ENCODE measurements at places on chromosomes 7 and 10.
A peak's percentile ranks its signal among the peaks of the same experiment; 100 is the strongest.

GRCh38 chr7:104231054-104232046, 23.5 kb upstream of the ORC5 start:
- DNase-seq, result peak; percentile 23

DNA sequence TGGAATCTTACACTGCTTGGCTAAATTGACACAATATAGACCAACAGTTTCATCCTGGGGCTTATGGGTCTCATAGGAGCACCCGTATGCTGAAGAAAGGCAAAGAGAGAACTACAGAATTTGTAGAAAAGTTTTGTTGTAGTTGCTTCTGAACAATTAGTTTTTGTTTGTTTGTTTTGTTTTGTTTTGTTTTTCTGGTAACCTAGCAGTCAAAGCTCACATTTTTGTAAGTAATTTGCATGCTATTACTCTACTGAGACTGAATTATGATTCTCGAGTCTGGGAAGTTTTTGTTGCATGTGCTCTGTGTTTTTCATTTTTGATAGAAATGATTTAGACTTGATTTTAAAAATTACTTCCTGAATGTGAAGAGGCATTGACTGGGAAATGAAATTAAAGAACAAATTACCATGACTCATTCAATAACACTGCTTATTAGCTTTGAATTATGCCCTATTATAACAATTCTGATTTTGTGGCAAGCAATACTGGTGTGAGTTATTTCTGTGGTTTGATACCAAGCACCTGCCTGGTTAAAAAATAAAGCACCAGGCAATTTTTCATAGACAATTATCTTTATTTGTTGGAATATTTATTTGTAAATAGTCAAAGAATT, 438 bp downstream of the LSMEM1 start:
- DNase-seq, result no peak

DNA sequence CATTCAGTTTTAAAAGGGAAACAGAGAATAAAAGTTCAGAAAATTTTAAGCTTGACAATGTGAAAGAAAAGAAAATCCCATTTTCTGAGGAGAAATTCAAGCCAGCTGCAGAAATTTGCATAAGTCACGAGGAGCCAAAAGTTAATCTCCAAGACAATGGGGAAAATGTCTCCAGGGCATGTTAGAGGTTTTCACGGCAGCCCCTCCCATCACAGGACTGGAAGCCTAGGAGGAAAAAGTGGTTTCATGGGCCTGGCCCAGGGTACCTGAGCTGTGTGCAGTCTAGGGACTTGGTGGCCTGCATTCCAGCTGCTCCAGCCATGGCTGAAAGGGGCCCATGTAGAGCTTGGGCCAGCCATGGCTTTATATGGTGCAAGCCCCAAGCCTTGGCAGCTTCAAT, 59.6 kb upstream of the NXPH1 start:
- no peak for DNase-seq

- DNase-seq, result no peak
Measured at GRCh38 chr7:29434380-29434768, 129.3 kb upstream of the PRR15 start.

DNA sequence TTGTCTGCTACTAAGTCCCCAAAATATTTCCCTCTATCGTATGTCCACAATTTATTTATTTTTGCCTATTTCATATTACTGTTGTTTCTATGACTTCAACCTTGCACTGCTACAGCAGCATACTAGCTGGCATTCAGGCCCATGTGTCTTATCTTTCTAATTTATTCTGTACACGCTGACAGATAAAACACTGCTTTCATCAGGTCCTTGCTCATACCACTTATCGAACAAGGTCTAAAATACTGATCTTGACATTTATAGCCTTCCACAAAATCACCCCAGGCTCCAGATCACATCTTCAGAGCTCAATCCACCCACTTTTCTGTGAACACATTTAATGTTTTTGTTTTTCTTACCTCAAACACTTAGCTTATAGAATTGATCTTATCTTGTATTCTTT, 374.6 kb downstream of the THSD7A start:
- DNase-seq, result no peak

- DNase-seq, result no peak
Measured at GRCh38 chr10:110056822-110057221, 49.0 kb downstream of the ADD3 start.

- DNase-seq, result no peak
Measured at GRCh38 chr10:63766745-63767137, 245.5 kb downstream of the REEP3 start.

DNA sequence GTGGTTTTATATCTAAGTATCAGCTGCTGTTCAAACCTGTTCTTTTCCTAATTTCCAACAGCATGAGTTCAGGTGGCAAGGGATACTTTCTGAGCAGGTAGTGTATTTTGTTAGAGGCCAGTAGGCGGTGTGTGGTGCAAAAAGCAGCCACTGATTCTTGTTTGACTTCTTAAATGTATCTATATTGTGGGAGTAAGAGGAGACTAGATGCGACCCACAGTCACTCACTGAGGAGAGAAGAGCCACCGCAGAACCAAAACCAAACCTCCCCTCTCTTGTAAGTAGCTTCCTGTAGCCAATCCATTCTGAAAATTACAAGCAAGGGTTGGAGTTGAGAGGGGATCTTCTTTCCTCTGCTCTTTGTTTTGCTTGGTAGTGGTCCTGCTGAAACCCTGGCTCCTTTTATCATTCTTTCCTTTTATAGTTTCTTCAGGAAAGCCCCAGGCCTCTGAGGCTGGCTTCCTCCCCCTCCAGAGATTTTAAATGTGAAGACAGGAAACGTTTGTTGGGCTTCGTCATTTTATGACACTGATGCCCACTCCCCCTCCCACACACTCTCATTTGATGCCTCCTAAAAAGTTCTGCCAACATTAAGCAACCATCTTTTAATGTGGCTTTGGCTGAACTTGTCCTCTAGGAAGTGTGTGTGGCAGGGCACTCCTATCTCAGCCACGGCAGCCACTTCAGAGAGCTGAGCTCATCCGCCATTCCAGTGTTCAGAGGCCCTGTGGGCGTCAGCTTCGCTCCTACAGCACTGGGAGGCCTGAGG, 566.0 kb downstream of the SUGCT start:
- no peak for DNase-seq

DNA sequence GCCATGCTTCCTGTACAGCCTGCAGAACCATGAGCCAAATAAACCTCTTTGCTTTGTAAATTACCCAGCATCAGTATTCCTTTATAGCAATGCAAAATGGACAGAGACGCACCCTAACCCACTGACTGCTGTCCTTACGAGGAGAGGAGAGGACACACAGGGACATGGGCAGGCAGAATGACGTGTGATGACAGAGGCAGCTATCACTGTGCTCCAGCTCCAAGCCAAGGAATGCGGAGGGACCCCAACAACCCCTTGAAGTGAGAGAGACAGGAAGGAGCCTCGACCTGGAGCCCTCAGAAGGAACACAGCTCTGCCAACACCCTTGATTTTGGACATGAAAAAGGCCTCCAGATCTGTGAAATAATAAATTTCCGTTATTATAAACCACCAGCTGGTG, 46.6 kb upstream of the EBF3 start:
- no peak for DNase-seq

GRCh38 chr10:74039561-74040145, 41.7 kb downstream of the VCL start:
- no peak for DNase-seq

DNA sequence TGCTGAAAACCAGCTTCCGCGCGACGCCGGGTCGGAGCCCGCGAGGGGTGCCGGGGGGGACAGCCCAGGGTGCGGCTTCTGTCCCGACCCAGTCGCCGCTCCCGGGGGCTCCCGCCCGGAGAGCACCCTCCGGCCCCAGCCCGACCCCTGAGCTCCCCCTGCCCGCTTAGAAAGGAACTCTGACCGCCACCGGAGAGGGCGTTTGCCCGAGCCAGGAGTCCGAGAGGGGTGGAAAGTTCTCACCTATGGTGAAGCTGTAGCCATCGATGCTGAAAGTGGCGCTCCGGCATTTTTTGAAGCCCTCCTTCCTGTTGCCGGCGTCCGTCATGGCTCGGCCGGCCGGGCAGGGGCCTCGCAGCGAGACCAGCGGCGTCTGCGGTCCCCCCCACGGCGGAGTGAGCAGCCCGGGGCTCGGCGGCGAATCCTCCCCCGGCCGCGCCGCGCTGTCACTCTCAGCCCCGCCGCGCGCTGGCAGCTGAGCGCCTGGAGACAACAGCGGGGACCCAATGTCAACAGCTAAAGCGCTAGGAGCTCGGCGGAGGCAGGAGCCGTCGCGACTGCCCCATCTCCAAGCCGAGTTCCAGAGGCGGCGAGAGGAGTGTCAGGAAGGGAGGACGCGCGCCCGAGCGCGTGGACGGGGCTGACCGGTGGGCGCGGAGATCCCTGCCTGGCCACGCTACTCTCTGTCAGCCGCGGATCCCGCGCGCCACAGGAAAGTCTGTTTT, 191.6 kb downstream of the LSM5 start:
- DNase-seq, result no peak

DNA sequence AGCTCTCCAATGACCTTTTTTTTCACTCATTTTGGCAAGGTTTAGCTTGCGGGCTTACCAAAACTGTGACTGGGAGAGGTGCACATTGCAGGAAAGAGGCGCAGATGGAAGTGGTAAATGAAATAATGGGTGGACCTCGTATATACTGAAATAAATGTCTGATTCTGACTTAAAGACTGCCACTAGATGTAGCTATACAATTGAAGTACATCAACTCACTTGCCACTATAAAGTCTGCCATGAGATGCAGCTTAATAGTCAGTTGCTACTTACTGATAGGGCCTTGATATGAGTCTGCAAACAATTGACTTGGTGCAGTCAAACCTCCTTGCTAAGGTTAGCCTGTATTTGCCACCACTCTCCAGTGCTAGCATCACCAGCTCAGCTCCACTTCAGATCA, 525.9 kb upstream of the MBL2 start:
- no peak for DNase-seq

- no peak for DNase-seq
Measured at GRCh38 chr7:89334797-89335196, 539.3 kb upstream of the TEX47 start.

DNA sequence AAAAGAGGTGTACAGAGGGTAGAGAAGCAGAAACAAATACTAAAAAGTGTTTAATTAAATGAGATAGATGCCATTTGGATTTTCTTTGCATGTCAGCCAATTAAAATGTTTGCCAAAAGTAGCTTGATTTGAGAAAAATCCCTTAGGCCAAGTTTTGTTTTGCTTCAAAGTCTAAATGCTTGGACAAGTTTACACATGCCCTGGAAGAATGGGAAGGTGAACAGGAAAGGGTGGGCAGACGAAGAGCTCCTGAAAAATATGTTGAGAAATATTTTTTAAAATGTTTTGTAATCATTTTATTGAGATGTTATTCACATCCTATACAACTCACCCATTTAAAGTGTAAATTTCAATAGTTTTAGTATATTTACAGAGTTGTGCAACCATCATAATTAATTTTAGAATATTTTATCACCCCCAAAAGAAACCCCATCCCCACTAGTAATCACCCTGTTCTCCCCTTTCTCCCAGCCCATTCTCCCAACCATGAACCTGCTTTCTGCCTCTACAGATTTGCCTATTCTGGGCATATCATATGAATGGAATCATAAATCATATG, 98.5 kb upstream of the ANK3 start:
- DNase-seq, result no peak

DNA sequence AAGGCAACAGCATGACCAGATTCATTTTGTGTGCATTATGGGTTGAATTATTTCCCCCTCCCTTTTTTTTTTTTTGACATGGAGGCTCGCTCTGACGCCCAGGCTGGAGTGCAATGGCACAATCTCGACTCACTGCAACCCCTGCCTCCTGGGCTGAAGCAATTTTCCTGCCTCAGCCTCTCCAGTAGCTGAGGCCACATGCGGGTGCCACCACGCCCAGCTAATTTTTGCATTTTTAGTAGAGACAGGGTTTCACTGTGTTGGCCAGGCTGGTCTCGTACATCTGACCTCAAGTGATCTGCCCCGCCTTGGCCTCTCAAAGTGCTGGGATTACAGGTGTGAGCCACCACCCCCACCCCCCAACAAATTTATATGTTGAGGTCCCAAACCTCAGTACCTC, 42.0 kb downstream of the ZNF783 start:
- no peak for DNase-seq

GRCh38 chr10:17240616-17241015, 12.6 kb downstream of the VIM start:
- DNase-seq, result no peak

- DNase-seq, result no peak
Measured at GRCh38 chr7:145175366-145175765, 339.5 kb upstream of the TPK1 start.

DNA sequence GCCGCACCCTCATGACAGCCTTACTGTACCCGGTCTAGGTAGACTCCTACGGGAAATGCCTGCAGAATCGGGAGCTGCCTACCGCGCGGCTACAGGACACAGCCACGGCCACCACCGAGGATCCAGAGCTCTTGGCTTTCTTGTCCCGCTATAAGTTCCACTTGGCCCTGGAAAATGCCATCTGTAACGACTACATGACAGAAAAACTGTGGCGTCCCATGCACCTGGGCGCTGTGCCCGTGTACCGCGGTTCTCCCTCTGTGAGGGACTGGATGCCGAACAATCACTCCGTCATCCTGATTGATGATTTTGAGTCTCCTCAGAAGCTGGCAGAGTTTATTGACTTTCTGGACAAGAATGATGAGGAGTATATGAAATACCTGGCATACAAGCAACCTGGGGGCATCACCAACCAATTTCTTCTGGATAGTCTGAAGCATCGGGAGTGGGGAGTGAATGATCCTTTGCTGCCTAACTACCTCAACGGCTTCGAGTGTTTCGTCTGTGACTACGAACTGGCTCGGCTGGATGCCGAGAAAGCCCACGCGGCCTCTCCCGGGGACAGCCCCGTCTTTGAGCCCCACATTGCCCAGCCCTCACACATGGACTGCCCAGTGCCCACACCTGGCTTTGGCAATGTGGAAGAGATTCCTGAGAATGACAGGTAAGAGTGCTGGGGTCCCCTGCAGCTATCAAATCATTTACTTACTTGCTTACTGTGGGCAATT, 8.5 kb upstream of the CHCHD1 start:
- DNase-seq, result no peak

DNA sequence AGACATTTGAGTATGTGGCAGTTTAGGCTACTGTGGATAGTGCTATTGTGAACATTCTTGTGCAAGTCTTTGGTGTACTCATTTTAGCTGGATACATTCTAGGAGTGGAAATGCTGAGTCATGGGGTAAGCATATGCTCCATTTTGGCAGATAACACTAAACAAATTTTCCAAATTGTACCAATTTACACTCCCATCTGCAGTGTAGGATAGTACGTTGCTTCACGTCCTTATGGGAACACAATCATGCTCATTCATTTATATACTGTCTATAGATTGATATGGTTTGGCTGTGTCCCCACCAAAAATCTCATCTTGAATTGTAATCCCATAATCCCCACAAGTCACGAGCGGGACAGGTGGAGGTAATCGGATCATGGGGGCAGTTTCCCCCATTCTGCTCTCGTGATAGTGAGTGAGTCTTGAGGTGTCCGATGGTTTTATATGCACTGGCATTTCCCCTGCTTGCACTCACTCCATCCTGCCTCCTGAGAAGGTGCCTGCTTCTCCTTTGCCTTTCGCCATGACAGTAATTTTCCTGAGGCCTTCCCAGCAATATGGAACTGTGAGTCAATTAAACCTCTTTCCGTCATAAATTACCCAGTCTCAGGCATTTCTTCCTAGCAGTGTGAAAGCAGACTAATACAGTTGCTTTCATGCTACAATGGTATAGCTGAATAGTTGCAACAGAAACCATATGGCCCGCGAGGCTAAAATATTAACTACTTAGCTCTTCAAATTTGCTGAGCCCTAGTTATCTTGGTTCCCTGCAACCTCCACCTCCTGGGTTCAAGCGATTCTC, 25.6 kb downstream of the RNF216 start:
- DNase-seq, result no peak
